ENCODE measurements at places on chromosomes 12 and 14.

DNA sequence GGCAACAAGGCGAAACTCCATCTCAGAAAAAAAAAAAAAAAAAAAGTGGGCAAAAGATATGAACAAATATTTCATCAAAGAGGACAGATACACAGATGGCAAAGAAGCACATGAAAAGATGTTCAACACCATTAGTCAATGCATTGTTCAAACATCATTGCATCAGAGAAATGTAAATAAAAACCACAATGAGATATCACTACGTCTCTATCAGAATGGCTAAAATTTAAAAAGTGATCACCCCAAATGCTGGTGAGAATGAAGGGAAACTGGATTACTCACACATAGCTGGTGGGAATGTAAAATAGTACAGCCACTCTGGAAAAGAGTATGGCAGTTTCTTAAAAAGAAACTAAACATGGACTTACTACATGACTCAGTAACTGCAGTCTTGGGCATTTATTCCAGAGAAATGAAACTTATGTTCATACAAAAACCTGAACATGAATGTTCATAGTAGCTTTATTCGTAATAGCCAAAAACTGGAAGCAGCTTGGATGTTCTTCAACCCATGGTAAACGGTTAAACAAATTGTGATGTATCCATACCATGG lies 3.6 kb downstream of the L2HGDH start:
- DNase-seq: no peak

- DNase-seq: no peak
Measured at GRCh38 chr14:101815994-101816393, 54.5 kb downstream of the PPP2R5C start.

DNA sequence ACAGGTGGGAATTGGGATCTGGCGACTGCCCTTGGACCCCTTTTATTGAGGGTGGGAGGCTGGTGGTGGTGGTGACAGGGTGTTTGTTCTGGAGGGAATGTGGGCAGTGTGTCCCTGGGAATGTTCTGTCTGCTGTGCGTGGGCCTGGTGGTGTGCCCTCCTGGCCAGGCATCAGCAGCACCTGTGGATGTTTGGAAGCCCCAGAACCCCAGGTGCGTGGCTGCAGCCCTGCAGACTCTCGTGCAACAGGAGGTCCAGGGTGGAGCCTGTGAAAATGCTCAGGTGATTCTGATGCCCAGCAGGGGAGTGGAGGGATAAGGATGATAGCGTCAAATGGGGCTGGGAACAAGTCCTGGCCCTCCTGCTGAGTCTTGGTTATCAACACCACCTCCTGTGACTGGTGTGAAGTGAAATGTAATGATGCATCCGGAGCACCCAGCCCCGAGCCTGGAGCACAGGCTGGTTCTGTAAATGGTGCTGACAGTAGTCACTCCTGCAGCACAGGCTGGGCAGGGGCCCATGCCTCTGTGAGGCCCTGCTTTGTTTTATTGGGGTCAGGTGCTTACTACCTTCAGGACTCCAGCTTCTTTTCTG lies 176.6 kb downstream of the TSPAN9 start:
- no peak for DNase-seq

DNA sequence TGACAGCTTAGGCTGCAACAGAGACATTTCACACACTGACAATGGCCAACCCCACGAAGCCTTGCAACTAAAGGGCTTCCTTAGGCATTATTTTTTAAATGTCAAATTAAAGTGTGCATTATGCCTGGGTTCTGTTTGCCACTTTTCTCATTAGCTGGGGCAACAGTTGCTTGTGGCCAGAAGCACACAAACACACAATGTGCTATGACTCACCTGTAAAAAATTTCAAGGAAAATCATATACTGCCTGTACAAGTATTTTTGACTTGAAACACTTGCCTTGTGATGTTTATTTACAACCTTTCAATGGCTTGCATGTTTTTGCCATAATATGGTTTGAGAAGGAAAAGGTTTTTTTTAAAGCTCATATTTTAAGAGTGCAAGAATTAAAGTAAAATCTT lies 1.9 kb downstream of the NTN4 start:
- no peak for DNase-seq

DNA sequence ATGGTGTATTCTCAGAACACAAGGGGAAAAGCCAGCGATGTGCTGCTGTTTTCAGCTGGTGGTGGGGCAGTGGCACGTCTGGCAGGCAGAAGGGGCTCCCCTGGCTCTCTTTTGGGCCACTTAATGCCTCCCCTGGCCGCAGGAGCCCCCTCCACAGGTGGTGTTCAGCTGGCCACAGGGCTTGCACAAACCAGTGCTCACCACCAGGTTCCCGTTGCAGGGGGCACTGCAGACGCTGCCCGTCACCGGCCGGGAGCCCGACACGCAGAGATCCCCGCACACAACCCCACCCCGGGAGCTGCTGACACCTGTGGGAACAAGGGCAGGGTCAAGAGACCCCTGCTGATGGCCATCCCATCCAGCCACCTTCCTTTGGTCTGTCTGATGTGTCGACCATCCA lies 6.7 kb downstream of the KRT83 start:
- DNase-seq: no peak

DNA sequence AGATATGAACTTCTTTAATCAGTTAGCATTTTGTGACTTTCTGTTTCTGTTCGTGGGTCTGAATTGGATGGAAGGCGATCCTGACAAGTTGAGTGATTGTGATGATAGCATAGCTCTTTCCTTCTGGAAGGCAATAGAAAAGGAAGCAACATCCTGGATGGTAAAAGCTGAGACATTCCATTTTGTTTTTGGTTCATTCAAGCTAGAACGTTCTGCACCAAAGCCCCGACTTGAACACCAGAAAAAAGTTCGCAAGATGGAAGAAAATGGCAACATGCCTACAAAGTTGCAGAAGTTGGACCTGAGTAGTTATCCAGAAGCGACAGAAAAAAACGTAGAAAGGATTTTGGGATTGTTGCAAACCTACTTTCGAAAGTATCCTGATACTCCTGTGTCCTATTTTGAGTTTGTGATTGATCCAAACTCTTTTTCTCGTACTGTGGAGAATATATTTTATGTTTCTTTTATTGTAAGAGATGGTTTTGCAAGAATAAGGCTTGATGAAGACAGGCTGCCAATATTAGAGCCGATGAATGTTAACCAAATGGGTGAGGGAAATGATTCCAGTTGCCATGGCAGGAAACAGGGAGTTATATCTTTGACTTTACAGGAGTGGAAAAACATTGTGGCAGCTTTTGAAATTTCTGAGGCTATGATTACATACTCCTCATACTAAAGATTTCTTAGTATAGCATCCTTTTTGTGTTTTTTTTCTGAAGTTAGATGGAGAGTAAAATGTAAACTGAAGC lies 896 bp downstream of the EID3 start:
- no peak for DNase-seq

GRCh38 chr14:95695913-95696312 lies 9.7 kb downstream of the TCL1B start:
- DNase-seq: no peak

- no peak for DNase-seq
Measured at GRCh38 chr12:117521346-117521745, 159.9 kb upstream of the NOS1 start.

DNA sequence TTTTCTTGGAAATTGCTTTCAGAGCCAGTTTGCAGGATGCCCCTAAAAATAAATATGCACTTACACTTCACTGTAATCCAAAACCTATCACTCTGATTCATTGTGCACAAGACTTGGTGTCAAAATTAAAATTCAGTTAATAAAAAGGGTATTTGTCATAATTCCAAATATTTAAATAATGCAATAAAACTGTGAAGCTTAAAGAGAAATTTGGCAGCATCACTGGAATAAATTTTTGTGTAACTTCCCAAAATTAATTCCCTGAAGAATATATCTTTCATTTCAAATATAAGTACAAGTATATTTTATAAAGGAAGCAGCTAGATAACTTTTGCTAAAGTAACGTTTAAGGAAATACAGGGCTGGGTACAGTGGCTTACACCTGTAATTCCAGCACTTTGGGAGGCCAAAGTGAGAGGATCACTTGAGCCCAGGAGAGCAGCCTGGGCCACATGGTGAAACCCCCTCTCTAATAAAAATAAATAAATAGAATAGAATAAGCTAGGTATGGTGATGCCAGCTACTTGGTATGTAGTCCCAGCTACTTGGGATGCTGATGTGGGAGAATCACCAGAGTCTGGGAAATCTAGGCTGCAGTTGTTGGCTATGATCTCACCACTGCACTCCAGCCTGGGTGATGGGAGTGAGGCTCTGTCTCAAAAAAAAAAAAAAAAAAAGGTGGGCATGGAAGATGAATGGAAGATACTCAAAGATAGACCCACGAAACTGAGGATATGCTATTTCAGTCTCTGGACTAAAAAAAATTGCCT lies 233.8 kb downstream of the FBXL14 start:
- DNase-seq: no peak

- DNase-seq: no peak
Measured at GRCh38 chr12:20409607-20410377, 41.5 kb downstream of the PDE3A start.

DNA sequence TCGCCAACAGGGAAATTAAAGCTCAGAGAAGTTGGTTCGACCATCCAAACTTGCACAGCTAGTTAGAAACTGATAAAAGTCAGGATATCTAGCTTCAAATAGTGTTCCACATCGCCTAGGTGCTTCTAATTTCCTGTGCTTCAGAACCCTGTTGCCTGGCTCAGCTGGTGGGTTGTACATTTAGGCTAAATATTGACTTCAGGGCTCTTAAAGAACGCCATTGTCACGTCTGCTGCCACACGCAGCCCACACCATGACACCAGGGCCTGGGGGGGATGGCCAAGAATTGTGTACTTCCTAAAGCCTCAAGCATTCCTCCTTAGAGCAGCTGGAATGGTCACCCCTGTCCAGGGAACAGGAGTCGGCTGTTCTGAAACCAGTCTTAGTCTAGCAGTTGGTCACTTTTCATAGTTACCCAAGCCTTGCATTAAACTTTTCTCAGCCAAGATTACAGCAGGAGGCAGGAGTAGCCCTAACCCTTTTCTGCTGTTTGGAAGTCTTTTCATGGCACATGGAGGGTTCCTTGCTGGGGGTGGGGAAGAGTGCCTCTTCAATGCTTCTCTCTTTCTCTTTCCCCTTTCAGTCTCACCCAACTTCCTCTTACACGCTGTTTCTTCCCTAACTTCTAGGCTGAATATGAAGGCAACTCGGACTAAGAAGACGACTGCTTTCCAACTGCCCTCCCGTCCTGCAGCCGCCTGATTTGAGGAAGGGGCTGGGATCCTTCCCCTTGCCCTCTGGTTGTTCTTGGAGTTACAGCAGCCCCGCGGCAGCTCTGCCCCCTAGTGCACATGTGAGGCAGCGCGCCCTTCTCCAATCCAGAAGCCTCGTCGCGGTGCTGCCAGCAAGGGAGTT lies 17.1 kb downstream of the FOS start:
- peak; percentile 47 for DNase-seq

GRCh38 chr14:64278458-64278857 lies 15.7 kb downstream of the ESR2 start:
- no peak for DNase-seq

- DNase-seq: no peak
Measured at GRCh38 chr12:68121143-68121542, 38.4 kb downstream of the IFNG start.

GRCh38 chr12:508145-508544 lies 48.4 kb downstream of the B4GALNT3 start:
- DNase-seq: no peak
